ENCODE measurements at places on chromosomes 5 and 9.

DNA sequence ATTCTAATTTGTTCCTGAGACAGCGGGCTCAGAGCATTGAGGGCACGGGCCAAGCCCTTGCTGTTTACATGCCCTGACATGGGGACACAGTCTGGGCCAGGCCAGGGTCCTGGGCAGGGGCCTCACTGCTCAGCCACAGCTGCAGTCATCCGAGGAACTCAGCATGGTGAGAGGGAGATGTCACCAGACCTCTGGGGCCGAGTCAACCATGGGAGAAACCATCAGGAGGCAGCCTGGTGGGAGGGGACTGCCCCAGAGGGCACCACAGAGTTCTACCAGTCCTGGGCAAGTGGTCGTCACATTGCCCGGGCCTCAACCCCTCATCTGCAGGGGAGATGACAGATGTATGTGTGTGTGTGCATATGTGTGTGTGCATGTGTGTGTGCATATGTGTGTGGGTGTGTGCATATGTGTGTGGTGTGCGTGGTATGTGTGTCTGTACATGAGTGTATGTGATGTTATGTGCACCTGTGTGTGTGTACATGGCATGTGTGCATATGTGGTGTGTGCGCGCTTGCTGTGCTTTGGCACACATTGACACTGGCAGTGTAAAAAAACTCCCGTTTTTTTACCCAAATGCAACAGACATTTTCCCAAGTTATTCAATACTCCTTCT is 42.4 kb upstream of the TMEM250 start:
- no peak for DNase-seq

- DNase-seq = no peak
Measured at GRCh38 chr5:57246426-57246825, 72.6 kb downstream of the GPBP1 start.

GRCh38 chr5:56950626-56951125 is 1.2 kb downstream of the MIER3 start:
- peak; percentile 72 for DNase-seq

DNA sequence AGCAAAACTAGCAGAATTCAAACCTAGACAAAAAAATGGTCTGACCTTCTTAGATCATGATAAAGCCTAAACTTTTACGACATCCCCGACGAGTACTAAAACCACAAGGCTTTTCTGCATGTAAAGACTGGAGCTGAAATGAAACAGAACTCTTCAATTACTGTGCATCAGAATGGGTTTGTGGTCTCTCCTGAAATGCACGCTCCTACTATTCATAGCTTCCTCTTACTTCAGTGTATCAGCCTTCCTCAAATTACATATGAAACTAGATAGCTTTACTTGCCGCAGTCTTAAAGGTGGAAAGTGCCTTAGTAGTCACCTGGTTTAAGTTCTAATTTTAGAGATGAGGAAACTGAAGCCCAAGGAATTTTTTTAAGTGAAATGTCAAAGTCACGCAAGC is 24.6 kb upstream of the MED10 start:
- no peak for DNase-seq

DNA sequence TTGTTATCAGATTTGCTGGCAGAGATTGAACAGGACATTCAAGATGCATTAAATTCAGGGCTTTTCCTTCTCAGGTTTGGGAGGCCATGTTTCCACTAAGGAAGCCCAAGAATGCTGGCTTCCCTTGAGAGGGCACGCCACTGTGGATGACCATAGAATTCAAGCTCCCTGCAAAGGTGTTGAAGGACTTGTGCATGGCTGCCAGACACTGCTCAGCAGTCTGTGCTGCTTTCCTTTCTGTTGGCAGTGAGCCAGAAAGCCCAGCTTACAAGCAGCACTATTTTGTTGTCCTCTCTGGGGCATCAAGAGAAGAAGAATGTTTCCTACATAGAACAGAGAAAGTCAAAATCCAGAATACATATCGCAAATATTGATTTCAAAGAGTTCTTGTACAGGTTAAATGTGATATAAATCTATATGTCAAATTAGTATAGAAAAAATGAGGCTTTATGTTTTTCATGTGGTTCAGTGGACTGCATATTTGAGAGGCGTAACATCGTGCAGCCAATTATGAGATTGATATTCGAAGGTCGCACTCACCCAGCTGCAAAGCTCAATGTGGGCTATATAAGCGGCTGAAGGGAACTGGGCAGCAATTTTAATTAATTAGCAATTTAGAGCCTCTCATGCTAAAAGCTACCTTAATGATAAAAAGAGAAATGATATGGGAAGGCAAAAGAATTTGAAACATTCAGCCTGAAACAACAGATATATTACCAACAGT is 103.1 kb upstream of the ISL1 start:
- no peak for DNase-seq

GRCh38 chr5:143187495-143187894 is 216.0 kb downstream of the NR3C1 start:
- DNase-seq = peak; percentile 10
